ENCODE measurements at places on chromosomes 13 and 19.

- no peak for DNase-seq
Measured at GRCh38 chr13:75635101-75635827, 866 bp upstream of the LMO7 start.

- peak; percentile 60 for DNase-seq
Measured at GRCh38 chr19:41263042-41263849, 926 bp upstream of the HNRNPUL1 start.

GRCh38 chr19:4515732-4516131 is 2.6 kb downstream of the PLIN4 start:
- no peak for DNase-seq

DNA sequence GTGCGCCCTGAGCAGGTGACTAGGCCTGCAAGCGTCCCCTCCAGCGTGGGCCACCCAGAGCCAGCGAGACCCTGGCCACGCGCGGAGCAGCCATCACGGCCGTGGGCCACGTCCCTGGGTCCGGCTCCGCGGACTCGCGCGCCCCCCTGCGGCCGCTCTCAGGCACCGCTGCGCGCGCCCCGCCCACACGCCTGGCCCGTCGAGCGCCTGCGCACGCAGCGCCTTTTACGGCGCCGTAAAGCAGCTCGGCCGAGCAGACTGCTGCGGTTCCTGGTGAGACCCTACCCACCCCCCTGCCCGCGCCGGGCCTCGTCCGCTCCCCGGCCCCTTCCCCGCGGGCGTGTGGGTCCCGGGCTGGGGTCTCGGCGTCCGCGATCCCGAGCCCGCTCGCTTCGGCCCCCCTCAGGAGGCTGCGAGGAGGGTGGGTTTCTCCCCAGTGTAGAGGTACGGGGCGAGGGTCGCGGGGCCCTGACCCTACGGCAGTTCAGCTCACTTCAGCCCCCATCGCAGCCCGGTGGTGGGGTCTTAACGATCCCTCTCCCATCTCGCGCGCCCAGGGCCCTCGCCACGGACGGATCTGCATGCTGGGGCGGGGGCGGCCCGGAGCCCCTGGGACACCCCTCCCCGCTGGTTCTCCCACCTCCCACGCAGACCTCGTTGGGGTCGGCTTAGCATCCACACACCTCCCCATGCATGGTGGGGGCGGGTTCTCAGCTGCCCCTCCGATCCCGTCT is at the start of gene TRAPPC5:
TRAPPC5 (plus strand) TSS at position 228 of the 734 bp plus-strand sequence. CDS start 1,421 bp downstream, outside the sequence.
- peak; percentile 63 for DNase-seq

GRCh38 chr19:33388725-33389420 is 15.4 kb downstream of the CEBPG start:
- DNase-seq = no peak

- DNase-seq = no peak
Measured at GRCh38 chr13:30415430-30416030, 6.8 kb upstream of the UBE2L5 start.

DNA sequence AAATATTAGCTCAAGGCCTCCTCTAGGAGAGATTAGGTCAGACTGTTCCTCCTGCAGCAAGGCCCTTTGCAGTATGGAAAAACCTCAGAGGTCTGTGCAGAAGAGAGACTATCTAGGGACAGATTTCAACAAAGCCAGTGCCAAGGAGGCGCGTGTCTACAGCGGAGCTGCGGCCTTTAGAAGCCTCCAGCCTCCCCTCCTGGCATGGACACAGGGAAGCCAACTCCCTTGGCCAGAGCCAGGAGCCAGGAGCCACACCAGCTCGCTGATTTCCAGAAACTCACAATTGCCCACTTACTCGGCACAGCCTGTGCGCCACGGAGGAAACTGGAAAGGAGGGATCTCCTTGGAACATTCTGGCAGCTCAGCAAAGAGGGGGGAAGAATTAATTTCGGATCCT is 63.4 kb downstream of the INSR start:
- no peak for DNase-seq

- DNase-seq = no peak
Measured at GRCh38 chr13:45872566-45872965, 21.0 kb upstream of the SIAH3 start.

GRCh38 chr13:44549476-44549875 is 26.7 kb downstream of the TSC22D1 start:
- DNase-seq = no peak

DNA sequence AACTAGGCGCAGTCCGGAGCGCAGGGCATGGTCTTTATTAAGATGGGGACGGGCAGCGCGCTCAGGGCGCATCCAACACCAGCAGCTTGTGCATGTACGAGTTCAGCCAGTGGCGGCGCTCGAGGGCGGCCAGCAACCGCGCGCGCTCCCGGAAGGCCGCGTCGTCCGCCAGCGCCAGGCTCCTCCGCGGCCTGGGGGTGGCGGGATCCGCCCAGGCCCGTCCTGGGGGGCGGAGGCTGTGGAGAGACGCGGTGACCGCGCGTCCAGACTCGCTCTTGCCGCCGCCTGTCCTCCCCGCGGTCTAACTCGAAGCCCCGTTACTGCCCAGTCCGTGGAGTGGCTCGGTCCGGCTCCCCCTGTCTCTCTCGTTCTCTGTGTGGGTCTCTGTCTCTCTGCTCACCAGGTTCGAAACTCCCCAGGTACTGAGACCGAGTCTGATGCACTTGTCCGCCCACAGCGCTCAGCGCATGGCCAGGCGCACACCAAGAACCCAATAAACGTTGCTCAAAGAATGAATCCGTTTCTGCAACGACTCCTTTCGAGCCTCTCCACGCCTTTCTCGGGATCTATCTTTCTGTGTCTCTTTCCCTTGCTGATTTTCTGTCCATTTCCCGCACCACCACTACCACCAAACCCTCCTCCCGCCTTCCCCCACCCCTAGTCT is 702 bp downstream of the PTH2 start:
- no peak for DNase-seq

DNA sequence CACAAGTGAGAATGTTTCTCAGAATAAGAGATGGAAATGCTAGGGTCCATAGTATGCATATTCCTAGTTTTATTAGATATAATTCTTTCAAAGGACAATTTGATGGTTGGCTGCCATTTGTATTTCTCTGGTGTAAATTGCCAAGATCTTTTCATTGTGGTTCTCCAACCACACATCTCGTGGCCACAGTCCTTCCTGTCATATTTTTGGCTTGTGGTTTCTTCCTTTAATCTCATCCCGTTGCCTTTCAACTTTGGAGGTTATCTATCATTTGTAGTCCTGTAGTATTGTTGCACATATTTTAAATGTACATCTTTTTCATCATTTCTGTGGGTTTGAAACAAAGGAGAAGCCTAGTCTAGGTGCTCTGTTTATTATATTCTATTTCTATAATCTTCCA is 61.2 kb downstream of the WASF3 start:
- DNase-seq = no peak

DNA sequence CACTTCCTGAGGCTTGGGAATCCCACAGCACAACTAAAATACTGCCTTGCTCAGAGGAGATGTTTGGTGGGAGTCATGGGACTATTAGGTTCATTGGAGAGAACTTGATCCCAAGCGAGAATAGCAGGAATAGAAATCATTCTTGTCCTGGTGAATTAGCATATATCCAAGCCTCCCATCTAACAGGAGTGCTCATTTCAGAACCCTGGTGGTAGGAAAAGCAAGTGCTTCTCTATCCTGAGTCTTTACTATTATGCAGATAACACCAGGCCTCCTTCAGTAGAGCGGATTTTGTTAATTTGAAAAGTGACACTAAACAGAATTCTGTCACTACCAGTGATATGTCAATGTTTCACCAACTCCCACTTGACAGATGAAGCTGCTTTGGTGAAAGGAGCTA is 199.5 kb downstream of the ATP8A2 start:
- DNase-seq = no peak

DNA sequence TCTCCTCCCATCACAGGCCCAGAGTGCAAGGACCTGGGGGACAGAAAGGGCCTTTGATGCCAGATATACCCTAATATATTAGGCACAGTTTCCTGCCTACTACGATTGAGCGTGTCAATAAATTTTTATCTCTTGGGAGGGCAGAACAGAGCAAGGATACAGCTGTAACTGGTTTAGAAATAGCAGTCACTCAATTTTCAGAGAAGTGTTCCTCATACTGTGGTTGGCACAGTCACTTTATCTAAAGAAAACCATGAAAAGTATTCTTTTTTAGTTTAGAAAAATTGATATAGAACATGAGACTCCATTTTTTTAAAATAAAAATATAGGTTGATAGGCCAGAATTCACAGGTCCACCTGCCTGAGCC is 460 bp upstream of the ZNF155 start:
- no peak for DNase-seq

DNA sequence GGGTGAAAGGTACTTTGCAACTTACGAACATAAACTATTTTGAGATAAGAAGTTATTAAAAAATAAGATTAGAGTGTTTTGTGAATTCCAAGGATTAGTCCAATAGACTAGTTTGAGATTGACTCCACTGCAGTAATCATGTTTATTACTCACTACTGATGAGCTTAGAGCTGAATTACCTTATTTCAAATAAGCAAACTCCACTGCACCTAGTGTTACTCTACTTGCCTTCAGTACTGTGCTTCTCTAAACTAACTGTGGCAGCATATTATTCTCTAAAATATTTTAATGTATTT is 111.7 kb downstream of the MIPEP start:
- no peak for DNase-seq

GRCh38 chr13:30314562-30314961 is 7.2 kb upstream of the KATNAL1 start:
- no peak for DNase-seq

GRCh38 chr19:19064811-19065745 is 1.3 kb downstream of the SLC25A42 start:
- DNase-seq = no peak

DNA sequence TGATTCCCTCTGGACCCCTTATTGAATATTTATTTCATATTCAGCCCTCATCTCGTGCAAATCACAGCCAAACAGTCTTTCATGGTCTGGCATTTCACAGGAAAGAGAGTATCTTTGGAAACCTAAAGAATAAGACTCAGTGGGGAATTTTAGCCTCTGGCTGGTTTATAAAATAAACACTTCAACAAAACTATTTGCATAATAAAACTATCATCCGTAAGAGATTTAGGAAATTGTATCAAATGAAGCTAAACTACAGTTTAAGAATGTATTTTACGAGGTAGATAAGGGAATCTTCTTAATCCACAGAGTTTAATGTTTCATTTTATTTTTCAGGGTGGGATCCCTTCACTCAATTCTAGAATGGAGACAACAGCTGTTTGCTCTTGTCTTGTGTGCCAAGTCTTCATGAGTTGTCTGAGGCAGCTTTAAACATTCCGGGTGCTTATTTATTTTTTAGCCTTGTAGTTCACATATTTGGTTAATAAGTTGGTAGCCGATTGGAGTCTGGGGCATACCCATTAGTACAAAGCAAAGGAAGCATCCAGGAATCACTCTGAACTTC is 634.4 kb upstream of the KLF12 start:
- DNase-seq = no peak

- DNase-seq = no peak
Measured at GRCh38 chr13:48901781-48902180, 73.9 kb upstream of the FNDC3A start.

- no peak for DNase-seq
Measured at GRCh38 chr13:49220856-49221589, 885 bp downstream of the MLNR start.

- no peak for DNase-seq
Measured at GRCh38 chr13:78015782-78016181, 97.2 kb upstream of the EDNRB start.

GRCh38 chr19:42433503-42434260 is 6.5 kb upstream of the LIPE start:
- peak; percentile 30 for DNase-seq

- DNase-seq = no peak
Measured at GRCh38 chr19:42281146-42281826, 12.2 kb downstream of the CIC start.

DNA sequence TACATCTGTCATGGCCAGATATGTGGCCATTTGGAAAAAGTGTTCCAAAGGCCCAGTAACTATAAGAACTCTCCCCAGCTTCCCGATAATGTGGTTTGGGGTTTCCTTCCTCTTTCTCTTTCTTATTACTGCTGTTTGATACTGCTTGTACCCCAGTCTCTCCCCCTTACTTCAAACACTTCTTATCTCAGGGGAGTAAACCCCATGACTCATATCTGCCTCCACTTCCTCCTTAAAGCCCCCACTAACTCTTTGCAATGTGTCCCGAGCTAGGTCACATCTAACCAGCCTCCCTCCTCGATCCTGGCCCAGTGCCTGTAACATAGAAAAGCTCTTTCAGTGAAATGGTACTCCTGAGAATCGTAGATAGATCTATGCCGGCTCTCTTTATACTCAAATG is 82.4 kb upstream of the STARD13 start:
- no peak for DNase-seq
